Left kidney (tissue), 8 donors: ENCODE measurements at places on chromosomes 13 and 19.

DNA sequence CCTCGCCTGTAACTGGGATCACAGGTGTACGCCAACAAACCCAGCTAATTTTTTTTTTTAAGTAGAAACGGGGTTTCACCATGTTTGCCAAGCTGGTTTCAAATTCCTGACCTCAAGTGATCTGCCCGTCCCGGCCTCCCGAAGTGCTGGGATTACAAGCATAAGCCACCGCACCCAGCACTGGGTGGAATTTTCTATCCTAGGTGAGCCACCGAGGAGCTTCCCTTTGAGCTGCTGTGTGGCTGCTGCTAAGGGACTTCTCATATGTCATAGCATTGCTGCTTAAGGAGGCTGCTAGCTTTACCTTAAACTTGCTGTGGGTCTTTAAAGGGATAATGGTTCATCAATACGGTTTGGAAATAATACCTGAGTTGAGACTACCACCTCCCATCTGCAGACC lies 2.9 kb upstream of the AMER2 start:
- no peak for DNase-seq

GRCh38 chr13:29516012-29516411 lies 79.5 kb downstream of the SLC7A1 start:
- no peak for DNase-seq

- no peak for DNase-seq
Measured at GRCh38 chr13:104389691-104390090, 1323.5 kb upstream of the SLC10A2 start.

DNA sequence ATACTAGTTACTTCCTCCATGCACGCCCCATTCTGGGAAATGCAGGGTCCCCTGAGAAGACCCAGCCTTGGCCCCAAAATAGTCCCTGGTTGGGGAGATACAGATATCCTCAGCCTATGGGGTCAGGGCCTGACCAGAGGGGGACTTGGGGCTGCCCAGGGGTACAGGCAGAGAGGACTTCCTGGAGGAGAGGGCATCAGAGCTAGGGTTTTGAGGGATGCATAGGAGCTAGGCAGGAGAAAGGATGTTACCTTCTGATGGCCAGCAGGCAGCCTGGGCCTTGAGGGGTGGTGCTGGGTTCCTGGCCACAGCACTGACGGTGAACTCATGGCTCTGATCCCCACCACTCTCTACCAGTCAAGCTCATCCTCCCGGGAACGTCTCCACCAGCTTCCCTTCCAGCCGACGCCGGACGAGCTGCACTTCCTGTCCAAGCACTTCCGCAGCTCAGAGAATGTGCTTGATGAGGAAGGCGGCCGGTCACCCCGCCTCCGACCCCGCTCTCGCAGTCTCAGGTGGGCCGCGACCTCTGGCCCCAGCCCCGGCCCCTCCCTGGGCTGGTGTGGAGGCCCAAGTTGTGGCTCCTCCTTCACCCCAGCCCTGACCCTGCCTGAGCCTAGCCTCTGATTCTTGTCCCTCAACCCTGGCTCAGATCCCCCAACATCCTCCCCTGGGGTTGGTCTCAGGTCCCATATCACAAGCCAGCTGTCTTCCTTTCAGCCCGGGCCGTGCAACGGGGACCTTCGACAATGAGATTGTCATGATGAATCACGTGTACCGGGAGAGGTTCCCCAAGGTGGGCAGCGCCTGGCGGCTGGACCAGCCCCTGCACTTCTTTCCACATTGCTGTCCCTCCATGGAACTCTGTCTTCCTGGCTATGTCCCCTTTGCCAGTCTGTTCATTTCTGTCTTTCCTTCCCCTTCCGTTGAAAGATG lies 25.6 kb downstream of the MAST3 start:
- DNase-seq: no peak

DNA sequence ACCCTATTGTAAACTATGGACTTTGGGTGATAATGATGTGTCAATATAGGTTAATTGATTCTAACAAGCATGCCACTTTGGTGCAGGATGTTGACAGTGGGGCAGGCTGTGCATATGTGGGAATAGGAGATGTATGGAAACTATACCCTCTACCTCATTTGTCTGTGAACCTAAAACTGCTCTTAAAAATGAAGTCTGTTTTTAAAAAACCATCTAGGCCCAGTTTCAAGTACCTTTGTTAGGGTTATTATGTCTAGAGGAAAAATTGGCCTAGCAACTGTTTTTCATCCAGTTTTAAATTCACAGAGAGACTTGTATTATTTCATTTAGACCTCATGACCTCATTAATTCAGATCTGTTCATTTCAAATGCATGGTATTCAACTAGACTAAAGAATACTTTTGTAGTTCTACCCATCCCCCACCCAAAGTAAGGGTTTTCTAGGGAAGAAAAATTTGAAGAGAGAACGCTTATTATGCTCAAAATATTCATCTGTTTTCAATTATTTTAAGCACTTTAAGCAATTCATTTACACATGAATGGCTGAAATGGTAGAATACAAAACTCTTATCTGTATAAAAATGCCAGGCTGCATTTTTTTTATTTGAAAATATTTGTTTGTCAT lies 1781.9 kb upstream of the MIR17HG start:
- DNase-seq: no peak

DNA sequence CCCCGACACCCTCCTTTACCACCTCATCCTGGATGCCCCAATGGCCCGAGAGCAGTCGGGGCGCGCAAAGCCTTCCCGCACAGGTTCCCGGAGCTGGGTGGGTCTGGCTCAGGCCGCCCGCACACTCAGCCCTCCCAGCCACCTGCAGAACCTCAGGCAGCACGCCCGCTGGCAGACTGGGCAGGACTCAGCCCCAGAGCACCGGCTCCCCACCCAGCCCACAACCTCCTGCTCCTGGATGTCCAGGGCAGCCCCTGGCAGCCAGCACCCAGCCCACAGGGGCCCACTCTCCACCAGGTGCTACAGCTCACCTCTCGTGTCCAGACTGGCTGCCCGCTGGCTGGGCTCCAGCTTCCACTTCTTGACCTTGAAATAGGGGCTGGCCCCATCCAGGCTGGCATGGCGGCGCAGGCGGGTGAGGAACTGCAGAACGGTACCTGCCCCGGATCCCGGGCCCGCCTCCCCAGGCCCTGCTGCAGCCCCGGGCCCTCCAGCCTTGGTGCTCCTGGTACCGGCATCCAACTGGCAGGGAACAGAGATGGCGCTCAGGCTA lies 4.6 kb downstream of the CBARP start:
- no peak for DNase-seq

DNA sequence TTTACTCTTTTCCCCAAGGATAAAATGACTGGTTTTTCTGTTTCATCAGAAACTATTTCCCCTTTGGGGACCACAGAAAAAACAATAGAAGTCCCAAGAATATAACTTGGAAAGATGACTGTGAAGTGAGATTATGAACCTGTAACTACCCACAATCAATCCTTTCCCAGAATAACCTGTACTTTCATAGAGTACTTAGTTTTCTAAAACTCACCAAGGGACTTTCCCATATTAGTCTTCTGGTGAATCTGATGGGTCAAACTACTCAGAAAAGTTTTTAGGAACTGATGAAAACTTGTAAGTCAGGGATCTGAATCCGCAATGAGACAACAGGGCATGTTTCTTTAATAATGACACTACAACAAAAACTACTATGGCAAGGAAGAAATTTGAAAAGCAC lies 62.6 kb downstream of the STK24 start:
- no peak for DNase-seq

DNA sequence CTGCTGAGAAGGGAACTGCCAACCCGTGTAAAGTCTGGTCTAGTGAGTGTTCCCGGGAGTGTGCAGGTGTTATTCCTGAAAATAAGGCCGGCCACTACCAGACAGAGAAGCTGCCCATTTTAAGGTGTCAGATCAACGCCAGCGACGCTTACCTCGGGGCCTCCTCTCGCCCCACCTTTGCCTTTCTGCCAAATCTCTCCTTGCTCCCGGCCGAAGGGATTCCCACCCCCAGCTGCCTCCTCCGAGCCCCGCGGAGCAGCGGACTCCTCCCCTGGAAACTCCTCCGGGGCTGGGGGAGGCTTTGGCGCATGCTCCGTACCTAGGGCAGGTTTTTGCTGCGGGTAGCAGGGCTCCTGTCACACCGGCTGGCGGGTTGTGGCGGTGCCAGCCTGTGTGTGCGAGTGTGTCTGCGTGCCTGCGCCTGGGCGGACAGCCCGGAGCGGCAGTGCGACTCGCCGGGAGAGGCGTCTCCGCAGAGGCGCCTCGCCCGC lies at the start of gene HS6ST3:
Gene HS6ST3, plus strand, starts transcription at position 359 of the 491 bp plus-strand sequence.
- DNase-seq: no peak

DNA sequence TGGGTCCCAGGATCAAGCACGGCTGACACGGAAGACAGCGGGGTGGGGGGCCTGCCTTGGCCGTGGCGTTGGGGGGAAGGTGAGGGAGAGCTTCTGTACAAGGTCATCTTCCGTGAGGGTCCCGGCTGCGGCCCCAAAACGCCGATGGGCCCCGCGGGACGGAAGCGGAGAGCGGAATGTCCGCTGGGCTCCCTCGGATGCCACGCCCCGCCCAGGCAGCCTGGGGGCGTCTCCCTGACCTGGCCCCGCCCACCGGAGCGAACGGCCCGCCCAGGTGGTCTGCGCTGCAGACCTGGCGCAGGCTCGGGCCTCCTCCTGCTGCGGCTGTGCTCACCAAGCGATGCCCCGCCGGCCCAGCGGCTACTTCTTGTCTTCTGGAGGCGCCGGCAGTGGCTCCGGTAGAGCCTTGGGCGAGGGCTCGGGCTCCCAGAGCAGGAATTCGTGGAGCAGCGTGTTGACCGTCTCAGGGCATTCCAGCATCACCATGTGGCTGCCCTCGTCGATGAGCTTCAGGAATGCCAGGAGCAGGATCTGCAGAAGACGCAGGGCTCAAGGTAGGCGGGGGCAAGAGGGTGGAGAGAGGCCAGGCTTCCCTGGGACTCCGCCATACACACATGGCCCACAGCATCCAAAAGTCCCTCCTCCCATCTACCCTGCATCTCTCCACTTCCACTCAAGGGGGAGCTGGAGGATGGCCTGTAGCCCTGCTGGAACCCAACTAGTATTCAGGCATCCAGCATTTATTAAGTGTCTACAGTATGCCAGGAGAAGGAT lies 10.7 kb downstream of the ABHD8 start:
- peak; percentile 71 for DNase-seq

GRCh38 chr19:36152352-36153091 lies at the start of gene COX7A1:
TSS of gene COX7A1 (minus strand) at chr19:36152447. CDS start at chr19:36152407, 40 bp downstream.
- DNase-seq: peak; percentile 46

GRCh38 chr19:2949939-2950285 lies 5.1 kb upstream of the ZNF77 start:
- no peak for DNase-seq

DNA sequence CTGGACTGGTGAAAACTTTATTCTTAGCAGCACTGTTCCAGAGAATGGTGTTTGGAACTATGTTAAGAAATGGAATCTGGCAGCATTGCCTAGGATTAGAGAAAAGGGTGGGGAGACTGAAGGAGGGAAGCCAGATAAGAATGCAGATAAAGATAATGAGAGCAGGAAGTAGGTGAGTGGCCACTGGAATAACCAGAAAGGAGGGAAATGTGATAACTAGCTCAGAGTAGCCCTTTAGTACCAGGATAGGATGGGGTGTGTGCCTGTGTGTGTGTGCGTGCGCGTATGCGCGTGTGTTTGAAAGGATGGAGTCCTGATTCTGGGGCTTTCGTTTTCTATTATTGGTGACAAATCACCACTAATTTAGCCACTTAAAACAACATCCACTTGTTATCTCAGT lies 33.4 kb upstream of the FRY start:
- no peak for DNase-seq

DNA sequence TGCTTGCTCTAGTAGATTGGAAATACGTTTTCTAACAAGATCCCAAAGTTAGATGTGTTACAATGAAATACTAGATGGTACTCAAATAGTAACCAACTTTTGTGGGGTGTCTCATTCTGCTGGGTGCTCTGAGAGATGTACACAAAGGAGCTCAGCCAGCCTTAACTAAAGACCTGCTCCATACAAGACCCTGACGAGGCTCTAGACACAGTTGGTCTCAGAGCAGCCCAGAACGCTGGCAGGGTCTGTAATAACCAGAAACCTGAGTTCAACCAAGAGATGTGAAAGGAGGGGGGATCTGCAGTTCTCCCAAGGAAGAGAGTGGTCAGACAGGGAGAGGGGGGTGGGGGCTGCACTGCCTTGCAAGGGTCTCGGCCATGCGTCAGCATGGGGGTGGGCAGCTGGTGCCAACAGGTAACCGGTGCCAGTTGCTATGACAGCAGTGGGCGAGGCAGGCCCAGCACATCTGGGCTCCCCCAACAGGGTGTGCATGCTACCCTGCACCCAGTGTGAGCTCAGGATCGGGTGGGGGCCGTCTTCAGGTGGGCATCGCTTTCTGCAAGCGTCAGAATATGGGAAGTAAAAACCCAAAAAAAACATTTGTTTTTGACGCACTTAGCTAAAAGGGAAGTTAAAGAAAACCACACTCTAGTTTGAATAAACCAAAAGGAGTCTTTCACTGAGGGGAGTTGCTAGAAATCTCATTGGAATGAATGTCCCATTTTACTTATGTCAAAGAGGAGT lies 68.0 kb upstream of the GPR183 start:
- no peak for DNase-seq

GRCh38 chr19:56189785-56190184 lies 7.8 kb downstream of the ZSCAN5B start:
- DNase-seq: no peak

DNA sequence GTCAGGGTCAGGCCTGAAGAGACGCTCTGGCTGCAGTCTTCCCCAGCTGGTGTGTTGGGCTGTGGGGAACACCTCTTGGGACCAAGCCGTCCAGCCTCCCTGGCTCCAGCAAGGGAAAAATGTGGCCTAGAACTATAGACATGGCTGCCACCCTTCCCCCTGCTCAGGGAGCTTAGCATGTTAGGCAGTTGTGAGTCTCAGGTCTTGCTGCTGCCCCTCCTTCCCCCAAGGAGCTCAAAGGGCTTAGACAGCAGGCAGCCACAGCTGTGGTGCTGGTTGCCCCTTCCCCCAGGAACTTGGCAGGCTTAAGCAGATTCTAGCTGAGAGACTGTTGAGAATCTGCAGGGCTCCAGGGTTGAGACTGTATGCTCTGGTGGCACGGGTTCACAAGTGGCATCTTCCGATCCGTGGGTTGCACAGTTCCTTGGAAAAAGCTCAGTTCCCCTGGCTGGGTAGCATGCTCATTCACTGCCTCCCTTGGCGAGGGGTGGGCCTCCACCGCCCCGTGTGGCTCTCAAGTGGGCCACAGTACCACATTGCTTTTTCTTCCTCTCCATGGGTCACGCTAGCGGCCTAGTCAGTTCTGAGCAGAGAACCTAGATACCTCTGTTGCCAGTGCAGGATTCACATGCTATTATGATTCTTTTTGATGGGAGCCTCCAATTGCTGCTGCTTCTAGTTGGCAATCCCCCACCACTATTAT lies 1258.6 kb downstream of the OLFM4 start:
- DNase-seq: no peak

GRCh38 chr13:48748681-48749080 lies 95.0 kb downstream of the CYSLTR2 start:
- no peak for DNase-seq

- peak; percentile 36 for DNase-seq
Measured at GRCh38 chr13:80276371-80277289, 64.3 kb downstream of the SPRY2 start.
